ENCODE measurements at places on chromosomes 12 and 14. TPM values are rescaled to one million over a fixed set of nuclear protein-coding genes. Genes with fewer than 3 reads are reported as not detected.

The TAS2R10 gene
- polyA plus RNA-seq, result not detected

The NELL2 gene
- 203 TPM for polyA plus RNA-seq

DNA sequence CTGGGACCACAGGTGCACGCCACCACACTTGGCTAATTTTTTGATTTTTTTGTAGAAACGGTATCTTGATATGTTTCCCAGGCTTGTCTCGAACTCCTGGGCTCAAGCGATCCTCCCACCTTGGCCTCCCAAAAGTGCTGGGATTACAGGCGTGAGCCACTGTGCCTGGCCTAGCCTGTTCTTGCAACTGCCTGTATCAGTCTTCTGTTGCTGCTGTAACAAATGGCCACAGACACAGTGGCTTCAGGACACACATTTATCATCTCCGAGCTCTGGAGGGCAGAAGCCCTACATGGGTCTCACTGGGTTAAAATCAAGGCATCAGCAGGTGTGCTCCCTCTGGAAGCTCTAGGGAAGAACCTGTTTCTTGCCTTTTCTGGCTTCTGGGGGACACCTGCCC, 79.9 kb upstream of the NCOR2 start:
- no peak for DNase-seq

DNA sequence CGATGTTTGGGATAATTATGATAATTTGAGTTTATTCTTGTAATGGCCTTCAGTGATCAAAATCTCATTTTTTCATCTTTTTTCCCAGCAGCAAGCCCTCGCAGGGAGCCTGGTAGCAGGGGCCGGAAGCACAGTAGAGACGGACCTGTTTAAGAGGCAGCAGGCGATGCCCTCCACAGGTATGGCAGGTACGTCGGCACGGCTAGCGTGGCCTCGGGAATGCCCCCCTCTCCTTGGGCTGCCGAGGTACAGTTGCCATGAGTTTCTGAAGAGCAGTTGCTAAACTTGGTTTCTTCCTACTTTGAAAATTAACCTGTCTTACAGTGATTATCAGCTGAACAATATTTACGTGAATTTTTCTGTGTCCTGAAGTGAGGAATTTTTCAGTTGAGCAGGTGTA, 29.9 kb downstream of the EP400 start:
- DNase-seq, result no peak

DNA sequence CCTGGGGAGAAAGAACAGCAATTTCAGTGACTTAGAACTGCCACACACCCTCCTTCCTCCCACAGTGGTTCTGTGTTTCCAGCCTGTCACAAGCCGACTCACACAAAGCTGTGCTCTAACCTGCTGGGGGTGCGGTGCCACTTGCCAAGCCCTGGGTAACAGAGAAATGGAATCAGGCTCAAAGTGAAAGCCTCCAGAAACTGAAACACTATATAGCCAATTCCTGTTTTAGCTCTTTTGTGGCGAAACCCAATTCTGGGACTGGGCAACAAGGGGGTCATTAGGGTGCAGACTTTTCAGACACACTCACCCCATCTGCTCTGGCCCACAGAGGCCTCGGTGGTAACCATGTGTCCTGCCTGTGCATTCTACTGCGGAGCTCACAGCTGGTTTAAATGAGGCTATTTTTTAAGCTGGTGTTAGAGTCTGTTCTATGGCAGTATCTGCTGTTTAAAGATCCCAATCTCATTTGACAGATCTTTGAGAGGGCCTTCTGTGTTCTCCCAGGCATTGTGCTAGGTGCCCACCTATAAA, 15.2 kb upstream of the ACTR6 start:
- no peak for DNase-seq

GRCh38 chr12:56839915-56840325, 76.8 kb downstream of the HSD17B6 start:
- DNase-seq, result no peak

The SRGAP1 gene
- polyA plus RNA-seq, result 0.09 TPM

The MGP gene
- not detected for polyA plus RNA-seq

- DNase-seq, result no peak
Observed at GRCh38 chr12:38889297-38889815, 16.0 kb downstream of the CPNE8 start.

The CATSPERB gene
- polyA plus RNA-seq, result 1.2 TPM

DNA sequence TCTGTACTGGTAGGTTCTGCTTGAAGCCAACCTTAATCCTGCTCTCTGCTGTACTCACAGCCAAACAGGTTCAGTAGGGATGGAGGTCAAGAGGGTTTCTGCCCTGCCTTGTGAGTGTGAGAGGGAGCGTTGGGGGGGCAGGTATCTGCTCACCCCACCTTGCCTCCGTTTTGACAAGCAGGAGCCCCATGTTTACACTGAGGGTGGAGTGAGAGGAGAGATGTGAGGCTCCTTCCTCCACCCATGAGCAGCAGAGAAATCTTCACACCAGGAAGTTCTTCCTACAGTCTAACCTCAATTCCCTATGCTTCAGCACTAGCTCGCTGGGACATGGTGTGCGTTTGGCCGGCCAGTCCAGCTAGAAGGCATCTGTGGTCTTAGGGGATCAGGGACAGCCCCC, 4.2 kb downstream of the KRT80 start:
- no peak for DNase-seq

DNA sequence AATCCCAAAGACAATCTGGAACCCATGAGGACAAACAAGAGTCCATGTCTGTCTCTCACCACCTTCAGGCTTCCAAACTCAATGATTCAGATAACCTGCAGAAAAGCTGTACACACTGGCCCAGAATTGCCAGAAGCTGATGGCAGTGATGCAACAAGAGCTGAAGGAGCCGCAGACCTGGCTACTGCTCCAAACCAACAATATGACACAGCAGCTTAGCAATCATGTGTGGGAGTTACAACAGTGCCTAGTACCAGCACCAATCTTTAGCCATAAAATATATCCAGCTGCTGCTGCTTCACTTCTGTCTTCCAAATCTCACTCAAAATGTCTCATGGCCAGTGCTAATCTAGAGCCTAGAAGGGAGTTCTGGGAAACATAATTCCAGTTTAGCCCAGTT, 22.0 kb downstream of the RPS6KA5 start:
- DNase-seq, result no peak

- DNase-seq, result no peak
Observed at GRCh38 chr14:90539496-90539775, 142.6 kb downstream of the CALM1 start.

DNA sequence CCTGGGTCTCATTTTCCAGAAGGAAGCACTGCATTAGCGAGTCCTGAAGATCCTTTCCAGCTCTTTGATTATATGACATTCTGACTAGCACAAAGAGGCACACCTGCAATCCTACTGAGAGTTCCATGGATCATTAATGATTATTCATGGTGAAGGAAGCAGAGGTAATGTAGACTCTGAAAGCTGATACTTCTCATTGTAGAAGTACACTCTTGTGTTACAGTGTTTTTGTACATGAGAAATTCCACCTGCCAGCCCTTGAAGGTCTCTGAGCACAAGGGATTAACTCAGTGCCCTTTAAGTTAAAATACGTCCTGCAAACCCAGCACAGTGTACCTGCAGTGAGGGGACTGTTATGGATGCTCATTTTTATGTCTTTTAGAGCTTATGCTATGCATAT, 558.8 kb upstream of the FBXO33 start:
- no peak for DNase-seq

The CCDC177 gene
- not detected for polyA plus RNA-seq

DNA sequence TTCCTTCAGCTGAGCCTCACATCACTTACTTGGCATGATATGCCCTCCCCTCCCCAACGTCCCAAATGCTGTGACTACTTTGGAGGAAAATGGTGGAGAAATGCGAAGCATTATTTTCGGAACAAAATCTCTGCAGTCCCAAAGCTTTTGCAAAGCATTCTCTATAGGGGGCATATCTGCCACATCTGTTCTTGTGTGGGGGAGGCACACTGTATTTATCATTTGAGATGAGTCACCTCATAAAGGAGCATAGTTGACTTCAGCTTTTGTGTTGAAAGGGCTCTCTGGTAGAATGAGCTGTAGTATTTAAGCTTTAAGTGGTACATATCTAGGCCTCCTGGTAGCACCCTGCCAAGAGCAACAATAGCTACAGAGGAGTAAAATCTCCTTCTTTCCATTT, 447.5 kb downstream of the ADAMTS20 start:
- no peak for DNase-seq

GRCh38 chr14:76465664-76466063, 89.7 kb downstream of the ESRRB start:
- no peak for DNase-seq

DNA sequence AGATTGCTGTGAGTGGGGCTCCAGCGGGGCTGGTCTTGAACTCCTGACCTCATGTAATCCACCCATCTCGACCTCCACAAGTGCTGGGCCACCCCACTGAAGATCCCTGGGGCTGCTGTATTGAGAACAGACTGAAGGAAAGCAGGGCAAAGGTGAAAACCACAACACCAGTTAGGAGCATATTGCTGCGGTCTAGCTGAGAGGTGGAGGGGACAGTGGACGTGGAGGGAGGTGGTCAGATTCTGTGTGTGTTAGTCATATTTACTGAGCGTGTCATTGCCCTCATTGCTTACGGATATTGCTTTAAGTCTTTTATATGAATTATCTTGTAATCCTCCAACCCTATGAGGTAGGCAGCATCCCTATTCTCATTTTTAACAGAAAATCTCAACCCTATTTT, 69.0 kb upstream of the OVCH1 start:
- DNase-seq, result no peak

DNA sequence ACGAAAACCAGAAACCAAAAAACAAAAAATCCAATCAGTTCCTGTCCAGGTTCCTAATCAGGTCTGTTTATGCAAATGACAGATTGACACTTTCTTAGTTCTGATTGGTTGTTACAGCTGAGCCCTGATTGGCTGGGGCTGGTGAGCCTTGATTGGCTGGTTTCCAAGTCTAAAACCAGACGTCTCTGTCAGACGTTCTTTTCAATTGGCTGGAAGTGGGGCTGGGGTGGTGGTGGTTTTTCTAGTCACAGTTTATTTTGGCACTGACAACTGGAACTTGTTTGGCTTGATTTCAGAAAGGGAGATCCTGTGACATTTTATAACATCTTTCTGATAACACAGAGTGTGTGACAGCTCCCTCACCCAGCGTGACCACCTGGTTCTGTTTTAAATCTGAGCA, 36.1 kb upstream of the PRICKLE1 start:
- no peak for DNase-seq

The DCN gene
- polyA plus RNA-seq, result not detected

- DNase-seq, result no peak
Observed at GRCh38 chr12:65308601-65309071, 30.2 kb downstream of the MSRB3 start.

DNA sequence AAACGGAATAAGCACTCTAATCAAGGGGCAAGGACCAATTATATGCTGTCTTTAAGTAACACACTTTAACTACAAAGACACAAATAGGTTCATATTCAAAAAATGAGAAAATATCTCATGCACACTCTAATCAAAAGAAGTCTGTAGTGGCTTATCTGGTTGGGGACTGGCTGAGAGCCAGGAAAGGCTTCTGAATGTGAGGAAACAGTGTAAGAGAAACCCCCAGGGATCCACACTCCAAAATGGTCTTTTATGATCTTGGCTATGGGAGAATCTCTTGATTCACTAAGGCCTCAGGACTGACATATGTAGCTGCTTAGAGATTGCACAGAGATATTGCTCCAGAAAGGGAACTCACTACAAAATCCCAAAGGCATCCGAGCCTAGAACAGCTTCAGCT, 10.3 kb downstream of the CTSG start:
- DNase-seq, result no peak

DNA sequence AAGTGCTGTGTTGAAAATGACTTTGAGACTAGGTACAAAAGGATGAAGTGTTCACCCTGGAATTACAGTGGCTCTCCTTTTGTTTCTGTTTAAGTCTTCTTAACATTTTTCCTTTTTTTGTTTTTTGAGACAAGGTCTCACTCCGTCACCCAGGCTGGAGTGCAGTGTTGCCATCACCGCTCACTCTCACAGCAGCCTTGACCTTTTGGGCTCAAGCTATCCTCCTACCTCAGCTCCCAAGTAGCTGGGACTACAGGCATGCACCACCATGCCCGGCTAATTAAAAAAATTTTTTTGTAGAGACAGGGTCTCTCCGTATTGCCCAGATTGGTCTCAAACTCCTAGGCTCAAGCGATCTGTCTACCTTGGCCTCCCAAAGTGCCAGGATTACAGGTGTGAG, 20.1 kb downstream of the ERC1 start:
- no peak for DNase-seq

The MYBPC1 gene
- polyA plus RNA-seq, result not detected

DNA sequence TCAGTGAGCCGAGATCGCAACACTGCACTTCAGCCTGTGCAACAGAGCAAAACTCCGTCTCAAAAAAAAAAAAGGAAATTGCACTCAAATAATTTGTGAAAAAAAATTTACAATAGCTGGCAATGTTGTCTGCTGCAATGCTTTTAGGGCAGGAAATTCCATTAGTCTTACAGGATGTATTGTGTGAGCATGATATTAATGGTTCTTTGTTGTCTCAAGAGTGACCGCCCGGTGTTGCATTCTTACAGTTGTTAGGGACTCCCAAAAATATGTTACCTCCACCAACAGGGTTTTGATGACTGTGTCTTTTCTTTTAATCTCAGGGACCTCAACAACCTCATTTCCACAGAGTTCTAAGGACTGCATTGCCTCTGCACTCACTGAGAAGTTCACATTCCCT, 44.8 kb downstream of the PZP start:
- no peak for DNase-seq

DNA sequence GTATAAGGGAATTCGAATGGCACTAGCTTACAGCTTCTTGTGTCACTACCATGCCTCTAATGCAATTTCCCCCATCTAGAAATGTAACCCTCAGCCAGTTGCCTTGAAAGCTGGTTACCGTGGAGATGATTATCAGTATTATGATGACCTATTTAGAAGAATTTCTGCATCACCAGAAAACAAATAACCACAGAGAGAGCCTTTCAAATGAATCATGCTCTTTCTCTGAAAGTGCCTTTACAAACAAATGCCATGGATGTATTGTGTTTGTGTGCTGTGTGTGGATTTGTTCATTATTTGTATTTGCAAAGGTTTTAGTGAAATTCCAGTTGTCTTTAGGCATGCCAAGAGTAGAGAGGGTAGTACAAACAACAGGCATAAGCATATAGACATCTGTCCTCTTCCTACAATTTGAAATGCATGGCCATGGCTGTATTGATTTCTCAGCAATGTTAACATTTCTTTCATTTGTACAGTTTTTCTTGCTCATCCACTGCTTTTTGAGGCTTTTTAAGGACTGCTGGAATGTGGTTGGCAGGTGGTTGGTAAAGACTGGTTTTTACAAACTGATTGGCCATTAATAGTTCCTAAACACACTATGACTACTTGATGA, 266.5 kb downstream of the PAWR start:
- no peak for DNase-seq

DNA sequence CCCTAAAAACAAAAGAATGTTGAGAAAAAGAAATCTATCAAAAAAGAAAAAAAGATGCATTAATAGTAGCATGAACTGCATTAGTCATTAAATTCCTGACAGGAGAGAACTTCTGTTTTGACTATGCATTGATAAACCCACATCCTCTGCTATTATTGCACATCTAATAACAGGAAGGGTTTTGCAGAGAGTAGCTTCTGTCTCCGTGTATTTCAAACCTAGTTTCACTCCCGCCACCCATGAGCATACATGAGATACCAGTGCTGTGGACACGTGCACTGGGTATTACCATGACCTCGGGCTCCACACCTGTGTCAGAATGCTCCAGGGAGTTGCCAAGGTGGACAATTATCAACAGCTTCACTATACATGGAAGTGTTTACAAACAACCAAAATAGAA, 449.1 kb upstream of the SOX5 start:
- DNase-seq, result no peak
